Stimulated activated naive CD4-positive, alpha-beta T cell (primary cell): ENCODE measurements at places on chromosomes 1 and 21.

DNA sequence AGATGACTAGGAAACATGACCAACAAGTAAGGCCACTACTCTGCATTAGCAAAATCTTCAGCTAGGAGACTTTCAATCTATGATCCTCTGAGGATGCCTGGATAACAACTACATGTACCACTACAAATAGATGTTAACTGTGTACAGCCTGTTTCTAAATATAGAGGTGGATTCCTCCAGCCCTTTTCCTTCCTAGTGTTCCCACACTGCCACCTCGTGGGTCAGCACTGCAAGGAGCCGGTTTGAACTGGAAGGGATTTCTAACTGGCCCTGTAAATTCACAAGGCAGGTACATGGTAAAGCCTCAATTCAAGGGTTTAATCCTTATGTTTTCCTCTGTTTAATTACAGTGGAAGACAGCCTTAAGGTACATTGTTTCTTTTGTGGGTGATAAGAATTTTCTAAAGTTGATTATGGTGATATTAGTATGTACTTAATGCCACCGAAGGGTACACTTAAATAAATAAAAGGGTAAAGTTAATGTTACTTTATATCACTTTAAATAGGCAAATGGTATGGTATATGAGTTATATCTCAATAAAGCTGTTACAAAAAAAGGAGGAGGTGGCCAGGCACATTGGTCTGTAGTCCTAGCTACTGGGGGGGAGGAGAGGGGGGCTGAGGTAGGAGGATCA, 14.4 kb downstream of the SMYD3 start:
- DNase-seq: peak; percentile 9

DNA sequence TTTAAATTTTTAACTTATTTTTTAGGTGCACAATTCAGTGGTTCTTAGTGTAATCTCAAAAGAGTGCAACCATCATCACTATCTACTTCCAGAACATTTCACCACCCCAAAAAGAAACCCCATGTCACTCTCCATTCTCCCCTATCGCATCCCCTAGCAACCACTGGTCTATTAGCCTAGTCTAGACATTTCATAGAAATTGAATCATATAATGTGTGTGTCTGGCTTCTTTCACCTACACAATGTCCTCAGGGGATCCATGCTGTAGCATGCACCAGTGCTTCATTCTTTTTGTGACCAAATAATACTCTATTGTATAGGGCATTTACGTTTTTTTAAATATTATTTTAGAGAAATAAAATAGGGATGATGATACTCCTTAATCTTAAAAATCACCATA, 64.7 kb downstream of the JAK1 start:
- DNase-seq: no peak

DNA sequence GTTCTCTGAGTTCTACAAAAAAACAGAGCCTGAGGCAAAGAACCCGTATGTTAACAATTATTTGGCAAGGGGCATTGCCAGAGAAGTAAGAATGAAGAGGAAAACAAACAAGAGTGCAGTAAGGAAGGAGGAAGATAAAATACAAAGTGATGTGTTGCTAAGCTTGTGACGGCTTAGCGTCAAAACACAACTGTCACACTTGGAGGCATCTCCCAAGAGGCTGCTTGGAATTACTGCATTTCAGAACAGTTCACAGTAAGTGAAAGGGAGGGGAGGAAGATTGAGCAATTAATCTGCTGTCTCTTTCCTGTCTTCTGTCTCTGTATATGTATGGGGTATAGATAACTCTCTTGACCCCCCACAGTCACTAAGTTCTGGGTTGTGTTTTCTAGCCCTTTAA, 1017.0 kb upstream of the TMPRSS15 start:
- DNase-seq: no peak

- DNase-seq: no peak
Observed at GRCh38 chr1:6002714-6003501, 10.7 kb upstream of the NPHP4 start.

GRCh38 chr21:42103843-42104242, 32.7 kb downstream of the UMODL1 start:
- DNase-seq: no peak

GRCh38 chr1:232382671-232383070, 247.3 kb downstream of the SIPA1L2 start:
- DNase-seq: no peak

DNA sequence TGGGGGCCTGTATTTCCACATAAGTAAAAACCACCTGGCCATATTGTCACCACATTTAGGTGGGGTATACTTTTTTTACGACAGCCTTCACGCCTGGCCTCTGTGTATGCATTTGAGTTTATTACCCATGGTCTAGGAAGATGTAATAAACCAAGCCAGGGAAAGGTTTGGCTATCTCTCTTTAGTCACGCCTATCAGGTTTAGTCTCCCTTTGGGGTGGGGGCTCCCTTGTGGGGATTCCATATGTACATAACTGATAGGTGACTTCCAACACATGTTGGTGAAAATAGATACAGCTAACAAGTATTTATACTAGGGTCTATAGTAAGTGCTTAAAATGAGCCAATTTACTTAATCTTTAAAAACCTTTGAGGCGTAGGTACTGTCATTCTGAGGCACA, 4.2 kb downstream of the YBX1 start:
- DNase-seq: no peak

GRCh38 chr1:37901191-37901892, 42.0 kb upstream of the MTF1 start:
- no peak for DNase-seq

GRCh38 chr1:190474650-190475211, 2.9 kb downstream of the BRINP3 start:
- DNase-seq: no peak

DNA sequence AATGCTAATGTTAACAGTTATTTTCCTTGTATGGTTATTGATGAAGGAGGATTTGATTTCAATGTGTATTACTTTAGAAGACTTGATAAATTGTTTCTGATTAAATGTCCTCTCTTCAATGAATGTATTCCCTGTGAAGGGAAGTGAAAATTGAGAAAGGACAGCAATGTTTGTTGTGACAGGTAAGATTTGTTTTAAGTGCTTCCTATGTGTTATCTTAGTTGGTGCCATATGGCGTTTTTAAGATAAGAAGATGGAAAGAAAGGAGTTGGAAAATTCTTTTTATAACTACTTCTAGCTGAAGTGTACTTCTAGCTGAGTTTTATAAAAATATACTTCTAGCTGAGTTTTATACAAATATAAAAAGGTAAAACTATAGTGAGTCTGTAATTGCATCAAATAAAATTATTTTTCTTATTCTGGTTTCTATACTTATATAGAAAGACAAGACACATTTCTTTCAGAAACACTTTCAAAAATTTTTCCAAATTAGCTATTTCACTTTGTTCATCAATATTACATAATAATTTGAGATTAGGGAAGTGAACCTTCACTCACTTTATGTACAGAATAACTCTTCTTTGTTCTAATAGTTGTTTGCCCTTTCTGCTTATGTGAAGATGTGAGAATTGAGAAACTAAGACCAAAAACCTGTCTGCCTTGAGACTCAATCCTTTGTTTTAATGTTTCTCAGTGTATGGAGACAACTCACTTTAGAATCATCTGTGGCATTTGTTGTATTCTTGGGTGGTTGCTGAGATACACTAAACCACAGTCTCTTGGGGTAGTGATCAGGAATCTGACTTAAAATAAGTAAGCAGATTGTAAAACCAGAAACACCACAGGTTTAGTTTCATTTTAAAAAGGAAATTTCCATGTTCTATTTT, 382.9 kb upstream of the B3GALT2 start:
- peak; percentile 4 for DNase-seq

DNA sequence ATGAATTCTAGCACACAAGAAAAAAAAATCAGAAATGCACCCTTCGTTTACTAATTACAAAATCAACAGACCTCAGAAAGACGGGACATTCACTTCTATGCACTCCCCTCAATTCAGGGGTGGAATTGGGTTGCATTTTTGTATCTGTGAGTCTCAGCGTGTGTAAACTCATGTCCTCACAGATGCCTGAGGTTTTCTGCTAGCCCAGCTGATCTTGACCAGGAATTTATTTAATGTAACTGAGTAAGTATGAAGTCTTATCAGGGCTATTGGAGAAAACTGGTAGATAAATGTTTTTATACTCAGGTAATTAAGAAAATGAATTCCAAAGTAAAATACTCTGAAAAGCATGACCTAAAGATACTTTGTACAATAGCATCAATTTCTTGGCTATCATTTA, 167.7 kb downstream of the RUNX1 start:
- DNase-seq: no peak

DNA sequence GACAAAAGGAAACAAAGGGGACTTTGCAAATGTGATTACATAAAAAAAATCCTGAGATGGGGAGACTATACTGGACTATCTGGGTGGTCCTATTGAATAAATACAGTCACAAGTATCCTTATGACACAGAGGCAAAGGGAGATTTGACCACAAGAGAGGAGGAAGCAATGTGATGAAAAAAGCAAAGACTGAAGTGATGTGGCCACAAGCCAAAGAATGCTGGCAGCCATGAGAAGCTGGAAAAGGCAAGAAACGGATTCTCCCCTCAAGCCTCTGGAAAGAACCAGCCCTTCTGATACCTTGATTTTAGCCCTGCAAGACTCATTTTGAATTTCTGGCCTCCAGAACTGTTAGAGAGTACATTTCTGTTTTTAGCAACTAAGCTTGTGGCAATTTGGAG, 36.4 kb downstream of the OLFML2B start:
- no peak for DNase-seq

- no peak for DNase-seq
Observed at GRCh38 chr1:87362063-87362833, 33.6 kb downstream of the LMO4 start.

DNA sequence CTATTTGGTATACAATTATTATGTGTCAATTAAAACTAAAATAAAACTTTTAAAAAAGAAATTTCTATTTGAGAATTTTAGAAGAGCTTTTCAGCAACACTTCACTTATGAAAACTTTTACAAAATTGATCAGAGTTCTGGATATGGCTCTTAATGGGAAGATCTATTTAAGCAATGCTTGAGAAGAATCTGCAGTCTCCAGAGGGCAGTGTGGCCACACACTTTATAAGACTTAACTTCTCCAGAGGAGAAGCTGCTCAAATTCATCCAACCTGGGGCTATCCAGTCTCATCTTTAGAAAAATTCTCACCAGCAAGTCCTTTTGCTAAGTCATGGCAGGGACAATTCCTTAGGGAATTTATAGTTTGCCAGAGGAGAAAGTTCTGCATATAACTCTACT, 25.2 kb upstream of the AGO1 start:
- DNase-seq: no peak

DNA sequence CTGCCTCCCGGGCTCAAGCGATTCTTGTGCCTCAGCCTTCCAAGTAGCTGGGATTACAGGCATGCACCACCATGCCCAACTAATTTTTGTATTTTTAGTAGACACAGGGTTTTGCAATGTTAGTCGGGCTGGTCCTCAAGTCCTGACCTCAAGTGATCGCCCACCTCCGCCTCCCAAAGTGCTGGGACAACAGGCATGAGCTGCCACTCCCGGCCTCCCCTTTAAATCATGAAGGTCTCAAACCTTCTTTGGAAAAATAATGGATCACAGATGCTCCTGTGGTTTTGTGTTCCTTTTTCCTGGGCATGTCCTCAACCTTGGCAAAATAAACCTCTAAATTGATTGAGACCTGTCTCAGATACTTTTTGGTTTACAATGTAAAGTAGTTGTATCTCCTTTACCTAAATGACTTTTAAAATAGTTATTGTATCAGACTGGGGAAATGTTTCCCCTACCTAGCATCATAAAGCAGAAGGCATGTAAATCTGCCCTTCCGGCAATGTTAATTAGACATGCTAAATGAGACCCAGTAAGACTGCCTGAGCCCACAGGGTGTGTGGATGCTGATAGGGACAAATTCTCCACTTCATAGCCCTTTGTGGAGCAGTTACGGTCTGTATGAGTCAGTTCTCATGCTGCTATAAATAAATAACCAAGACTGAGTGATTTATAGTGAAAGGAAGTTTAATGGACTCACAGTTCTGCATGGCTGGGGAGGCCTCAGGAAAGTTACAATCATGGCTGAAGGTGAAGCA, 27.8 kb downstream of the CBR1 start:
- DNase-seq: no peak

- DNase-seq: no peak
Observed at GRCh38 chr1:16970132-16970910, 10.1 kb downstream of the MFAP2 start.

DNA sequence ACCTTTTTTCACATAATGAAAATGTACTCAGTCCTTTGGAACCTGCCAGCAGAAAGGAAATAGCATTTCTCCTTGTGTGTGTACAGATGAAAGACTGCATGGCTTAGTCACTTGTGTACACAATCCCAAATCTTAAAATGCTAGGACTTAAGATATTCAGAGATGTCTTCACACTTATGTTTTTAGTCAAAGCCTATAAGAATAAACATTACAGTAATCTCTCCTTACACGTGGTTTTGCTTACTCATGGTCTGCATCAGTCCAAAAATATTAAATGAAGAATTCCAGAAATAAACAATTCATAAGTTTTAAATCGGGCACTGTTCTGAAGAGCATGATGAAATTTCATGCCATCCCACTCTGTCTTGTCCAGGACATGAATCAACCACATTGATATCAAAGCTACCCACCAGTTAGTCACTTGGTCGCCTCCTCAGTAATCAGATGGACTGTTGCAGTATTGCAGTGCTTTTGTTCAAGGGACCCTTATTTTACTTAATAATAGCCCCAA, 75.7 kb upstream of the RRP15 start:
- DNase-seq: no peak
